ENCODE measurements at places on chromosomes 1 and 21. TPM values are rescaled to one million over a fixed set of nuclear protein-coding genes. Genes with fewer than 3 reads are reported as not detected.

The CLDN19 gene
- 83.3 TPM for polyA plus RNA-seq

The KCNQ4 gene
- 2.0 TPM for polyA plus RNA-seq

The NECTIN4 gene
- 4.0 TPM for polyA plus RNA-seq

The LHX4 gene
- 4.6 TPM for polyA plus RNA-seq

The SPATA45 gene
- 0.75 TPM for polyA plus RNA-seq

The HSD3B1 gene
- 0.78 TPM for polyA plus RNA-seq

The PRKAA2 gene
- polyA plus RNA-seq, result 22.5 TPM

The AMY2A gene
- polyA plus RNA-seq, result 0.53 TPM

The C8B gene
- not detected for polyA plus RNA-seq

The FCMR gene
- 1.8 TPM for polyA plus RNA-seq

The GMEB1 gene
- 20.6 TPM for polyA plus RNA-seq

The LRRC71 gene
- 0.83 TPM for polyA plus RNA-seq

The CD48 gene
- polyA plus RNA-seq, result 0.80 TPM

The LENEP gene
- polyA plus RNA-seq, result 0.93 TPM

The MROH9 gene
- polyA plus RNA-seq, result not detected

The LGR6 gene
- polyA plus RNA-seq, result 0.90 TPM

The ZFP69B gene
- polyA plus RNA-seq, result 7.8 TPM

The KIF17 gene
- 4.3 TPM for polyA plus RNA-seq

The SLC44A3 gene
- polyA plus RNA-seq, result 89.4 TPM

The SIM2 gene
- polyA plus RNA-seq, result 26.9 TPM

The CHIT1 gene
- polyA plus RNA-seq, result 0.10 TPM

The ESPN gene
- 12.2 TPM for polyA plus RNA-seq

The CFHR1 gene
- 0.42 TPM for polyA plus RNA-seq

The LRRC53 gene
- not detected for polyA plus RNA-seq

The CELA3B gene
- polyA plus RNA-seq, result 0.38 TPM

The NCAM2 gene
- polyA plus RNA-seq, result 9.9 TPM

The USP1 gene
- polyA plus RNA-seq, result 89.3 TPM
